ENCODE measurements at places on chromosomes 2 and 18.

DNA sequence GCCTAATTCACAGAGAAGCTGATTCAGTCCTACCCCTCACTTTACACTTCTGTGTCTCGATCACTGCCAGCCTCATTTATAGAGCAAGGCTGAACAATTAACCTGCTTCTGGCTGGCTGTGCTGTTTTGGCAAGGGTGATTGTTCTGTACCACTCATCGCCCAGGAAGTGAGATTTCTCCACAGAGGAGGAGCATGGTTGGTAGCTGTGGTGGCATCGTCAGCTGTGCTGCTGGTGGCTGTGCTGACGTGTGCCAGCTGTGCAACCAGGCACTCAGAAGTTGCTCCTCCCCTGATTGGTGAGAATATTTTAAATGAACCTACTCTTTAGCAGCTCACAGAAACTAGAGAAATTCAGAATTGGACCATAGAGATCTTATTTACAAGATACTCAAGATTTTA, 158.3 kb downstream of the EML6 start:
- no peak for DNase-seq

GRCh38 chr2:138787053-138787666, 7.0 kb upstream of the NXPH2 start:
- DNase-seq = no peak

- DNase-seq = no peak
Observed at GRCh38 chr2:239106314-239106908, 258.5 kb downstream of the TWIST2 start.

GRCh38 chr18:39698436-39698835, 2132.8 kb upstream of the CELF4 start:
- no peak for DNase-seq

DNA sequence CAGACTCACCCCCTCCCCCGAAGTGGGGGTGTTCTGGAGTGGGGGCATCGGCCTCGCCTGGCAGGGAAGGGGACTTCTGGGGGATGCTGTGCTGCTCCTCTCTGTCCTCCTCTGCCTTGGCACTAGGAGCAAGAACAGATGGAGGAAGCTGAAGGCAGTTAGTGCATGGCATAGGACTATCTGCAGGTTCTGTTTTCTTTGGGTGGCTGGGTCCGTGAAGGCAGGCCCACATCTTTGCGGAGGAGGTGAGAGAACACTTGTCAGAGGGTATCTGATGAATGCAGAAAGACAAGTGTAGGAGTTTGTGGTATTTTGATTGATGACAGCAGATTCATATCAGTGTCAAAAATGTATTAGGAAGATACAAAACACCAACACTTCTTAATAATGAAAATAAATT, 411.4 kb downstream of the TSN start:
- DNase-seq = no peak

DNA sequence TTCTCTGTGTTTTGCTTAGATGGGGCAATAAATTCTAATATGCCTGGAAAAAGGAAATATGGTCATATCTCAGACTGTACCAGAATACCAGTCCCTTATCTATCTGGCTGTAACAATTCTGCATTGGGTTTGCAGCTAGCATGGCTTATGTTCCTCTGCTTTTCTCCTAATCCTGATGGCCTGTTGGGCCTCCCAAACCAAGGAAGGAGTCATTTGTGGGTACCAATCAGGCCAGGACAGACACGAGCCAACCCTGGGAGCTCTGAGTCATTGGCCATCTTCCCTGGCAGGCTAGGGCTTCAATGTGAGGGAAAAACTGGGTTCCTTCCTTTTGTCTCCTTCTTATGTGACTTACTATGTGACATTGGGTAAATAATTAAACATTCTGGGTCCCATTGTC, 12.0 kb downstream of the SMARCAL1 start:
- no peak for DNase-seq

Data from esophagus squamous epithelium (tissue), 5 donors.